Cardiac muscle cell (in vitro differentiated cells and primary cell): ENCODE measurements at places on chromosomes 4 and X. TPM values are rescaled to one million over a fixed set of nuclear protein-coding genes. Genes with fewer than 3 reads are reported as not detected.
A peak's percentile ranks its signal among the peaks of the same experiment; 100 is the strongest.

GRCh38 chr4:53005149-53005546, 143.0 kb downstream of the RASL11B start:
- peaks cover 18% of the 10 kb centered on the region for H3K4me1 ChIP-seq
- H3K27ac ChIP-seq, result no peak overlapping the region
- no peak for DNase-seq
- no peak overlapping the region for H3K4me3 ChIP-seq
- H3K36me3 ChIP-seq, result no peaks in the 10 kb centered on the region
- H3K27me3 ChIP-seq, result no peaks in the 10 kb centered on the region

- no peaks in the 10 kb centered on the region for H3K27me3 ChIP-seq
- no peaks in the 10 kb centered on the region for H3K36me3 ChIP-seq
- DNase-seq, result peak; percentile 66
Measured at GRCh38 chr4:181301735-181302710, 941.2 kb upstream of the TENM3 start.

- H3K27me3 ChIP-seq, result no peaks in the 10 kb centered on the region
- no peaks in the 10 kb centered on the region for H3K36me3 ChIP-seq
- H3K27ac ChIP-seq, result no peak overlapping the region
- no peak overlapping the region for H3K4me3 ChIP-seq
Measured at GRCh38 chr4:38311495-38312126, 351.4 kb downstream of the PTTG2 start.

- H3K4me1 ChIP-seq, result no peaks in the 10 kb centered on the region
Measured at GRCh38 chr4:74244049-74244448, 64.2 kb upstream of the EPGN start.

- no peaks in the 10 kb centered on the region for H3K4me1 ChIP-seq
- no peak for DNase-seq
- no peak overlapping the region for H3K27ac ChIP-seq
- no peaks in the 10 kb centered on the region for H3K36me3 ChIP-seq
Measured at GRCh38 chr4:96895826-96896225, 1055.9 kb downstream of the PDHA2 start.

- DNase-seq, result peak; percentile 8
- H3K4me3 ChIP-seq, result no peak overlapping the region
- peaks cover 15% of the 10 kb centered on the region for H3K4me1 ChIP-seq
- H3K27me3 ChIP-seq, result no peaks in the 10 kb centered on the region
- no peaks in the 10 kb centered on the region for H3K36me3 ChIP-seq
- no peak overlapping the region for H3K27ac ChIP-seq
Measured at GRCh38 chr4:92328095-92328494, 24.3 kb downstream of the GRID2 start.

- no peaks in the 10 kb centered on the region for H3K36me3 ChIP-seq
- H3K4me3 ChIP-seq, result no peak overlapping the region
- no peak overlapping the region for H3K27ac ChIP-seq
- H3K27me3 ChIP-seq, result no peaks in the 10 kb centered on the region
- no peak for DNase-seq
Measured at GRCh38 chr4:78940752-78941151, 1.5 kb upstream of the PAQR3 start.

GRCh38 chr4:145840162-145840768, 98.4 kb downstream of the ZNF827 start:
- no peak overlapping the region for H3K4me3 ChIP-seq
- no peak overlapping the region for H3K27ac ChIP-seq
- no peaks in the 10 kb centered on the region for H3K4me1 ChIP-seq
- H3K36me3 ChIP-seq, result peaks cover 28% of the 10 kb centered on the region
- no peaks in the 10 kb centered on the region for H3K27me3 ChIP-seq

DNA sequence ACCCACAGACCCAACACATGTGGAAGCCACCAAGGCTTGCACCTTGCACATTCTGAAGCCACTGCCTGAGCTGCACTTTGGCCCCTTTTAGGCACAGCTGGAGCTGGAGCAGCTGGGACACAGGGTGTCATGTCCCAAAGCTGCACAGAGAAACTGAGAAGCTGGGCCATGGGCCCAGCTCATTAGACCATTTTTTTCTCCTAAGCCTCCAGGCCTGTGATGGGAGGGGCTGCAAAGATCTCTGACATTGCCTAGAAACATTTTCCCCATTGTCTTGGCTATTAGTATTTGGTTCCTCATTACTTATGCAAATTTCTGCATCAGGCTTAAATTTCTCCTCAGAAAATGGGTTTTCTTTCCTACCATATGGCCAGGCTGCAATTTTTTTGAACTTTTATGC, 447.4 kb upstream of the HS3ST1 start:
- no peaks in the 10 kb centered on the region for H3K4me1 ChIP-seq
- H3K27me3 ChIP-seq, result no peaks in the 10 kb centered on the region
- no peak overlapping the region for H3K4me3 ChIP-seq
- DNase-seq, result no peak
- no peaks in the 10 kb centered on the region for H3K36me3 ChIP-seq
- no peak overlapping the region for H3K27ac ChIP-seq

DNA sequence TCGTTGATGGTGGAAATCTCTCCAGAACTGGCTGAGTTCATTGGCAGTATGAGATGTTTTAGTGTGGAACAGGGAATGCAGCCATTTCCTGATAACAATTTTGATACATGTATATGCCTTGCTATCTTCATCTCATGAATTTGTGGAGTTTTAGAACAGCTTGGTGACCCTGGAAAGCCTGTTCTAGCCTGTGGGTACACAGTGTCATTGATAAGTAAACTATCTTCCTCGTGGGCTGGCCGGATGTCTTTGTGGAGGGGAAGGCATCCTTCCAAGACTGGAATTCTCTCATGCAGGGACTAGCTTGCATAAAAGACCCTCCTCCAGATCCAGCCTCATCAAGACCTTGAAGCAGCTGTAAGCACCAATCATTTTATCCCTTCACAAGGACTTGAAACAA, 40.2 kb upstream of the NUDT10 start:
- DNase-seq, result no peak
- H3K36me3 ChIP-seq, result no peaks in the 10 kb centered on the region
- H3K27me3 ChIP-seq, result no peaks in the 10 kb centered on the region

- H3K4me3 ChIP-seq, result no peak overlapping the region
- no peak for DNase-seq
- H3K27ac ChIP-seq, result no peak overlapping the region
- no peaks in the 10 kb centered on the region for H3K27me3 ChIP-seq
- no peaks in the 10 kb centered on the region for H3K36me3 ChIP-seq
- H3K4me1 ChIP-seq, result no peaks in the 10 kb centered on the region
Measured at GRCh38 chr4:184306470-184306869, 88.8 kb upstream of the ENPP6 start.

DNA sequence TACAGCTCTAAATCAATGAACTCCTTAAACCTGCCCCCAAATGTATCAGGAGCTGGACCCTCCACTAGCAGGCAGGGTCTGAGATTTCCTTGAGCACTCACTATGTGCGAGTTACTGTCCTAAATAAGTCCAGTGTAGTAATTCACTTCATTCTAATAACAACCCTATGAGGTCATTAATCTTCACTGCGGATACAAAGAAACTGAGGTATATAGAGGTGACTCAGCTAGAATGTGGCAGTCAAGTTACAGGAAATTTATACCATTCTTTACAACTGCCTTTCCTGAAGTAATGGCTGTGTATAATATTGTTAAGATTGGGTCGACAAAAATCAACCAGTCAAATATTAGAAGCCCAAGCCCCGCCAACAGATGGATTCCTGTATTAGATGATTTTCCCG, 473.9 kb upstream of the FTHL17 start:
- no peak overlapping the region for H3K4me3 ChIP-seq
- no peaks in the 10 kb centered on the region for H3K27me3 ChIP-seq
- no peak for DNase-seq
- no peak overlapping the region for H3K27ac ChIP-seq
- no peaks in the 10 kb centered on the region for H3K36me3 ChIP-seq

DNA sequence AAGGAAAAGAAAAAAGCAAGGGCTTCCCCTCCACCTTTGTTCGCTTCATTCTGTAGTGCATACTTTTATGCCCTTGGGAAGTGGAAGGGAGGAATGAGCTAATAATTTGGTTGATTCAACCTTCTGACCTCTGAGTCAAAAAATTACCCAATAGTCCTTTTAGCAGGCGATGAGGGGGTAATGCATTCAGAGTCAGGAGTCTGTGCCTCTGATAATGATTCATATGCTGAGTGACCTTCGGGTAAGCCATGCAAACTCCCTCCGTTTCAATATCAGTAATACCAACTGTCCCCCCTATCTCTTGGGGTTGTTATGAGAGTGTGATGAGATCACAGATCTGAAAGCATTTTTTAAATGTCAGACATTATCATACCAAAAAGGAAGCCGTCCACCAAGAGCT, 41.6 kb upstream of the ACSL4 start:
- no peak for DNase-seq
- H3K27ac ChIP-seq, result no peak overlapping the region
- no peaks in the 10 kb centered on the region for H3K4me1 ChIP-seq
- no peak overlapping the region for H3K4me3 ChIP-seq

DNA sequence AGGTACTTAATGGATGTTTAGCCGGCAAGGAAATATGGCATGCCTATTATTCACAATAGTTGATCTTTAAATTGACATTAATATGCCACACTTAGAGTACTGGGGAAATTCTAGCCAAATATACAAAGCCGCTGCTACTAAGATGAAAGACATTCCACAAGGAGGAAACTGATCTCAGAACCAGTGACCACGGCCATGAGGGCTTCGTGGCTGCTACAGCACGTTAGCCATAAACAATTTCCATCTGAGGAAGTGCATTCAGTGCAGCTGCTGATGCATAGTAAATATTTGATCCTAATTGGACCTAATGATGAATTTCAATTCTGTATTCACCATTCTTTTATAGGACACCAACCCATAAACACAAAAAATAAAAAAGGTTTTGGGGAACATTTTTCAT, 59.1 kb downstream of the SORBS2 start:
- H3K27me3 ChIP-seq, result no peaks in the 10 kb centered on the region
- peaks cover 19% of the 10 kb centered on the region for H3K4me1 ChIP-seq
- no peak overlapping the region for H3K27ac ChIP-seq
- no peak overlapping the region for H3K4me3 ChIP-seq

DNA sequence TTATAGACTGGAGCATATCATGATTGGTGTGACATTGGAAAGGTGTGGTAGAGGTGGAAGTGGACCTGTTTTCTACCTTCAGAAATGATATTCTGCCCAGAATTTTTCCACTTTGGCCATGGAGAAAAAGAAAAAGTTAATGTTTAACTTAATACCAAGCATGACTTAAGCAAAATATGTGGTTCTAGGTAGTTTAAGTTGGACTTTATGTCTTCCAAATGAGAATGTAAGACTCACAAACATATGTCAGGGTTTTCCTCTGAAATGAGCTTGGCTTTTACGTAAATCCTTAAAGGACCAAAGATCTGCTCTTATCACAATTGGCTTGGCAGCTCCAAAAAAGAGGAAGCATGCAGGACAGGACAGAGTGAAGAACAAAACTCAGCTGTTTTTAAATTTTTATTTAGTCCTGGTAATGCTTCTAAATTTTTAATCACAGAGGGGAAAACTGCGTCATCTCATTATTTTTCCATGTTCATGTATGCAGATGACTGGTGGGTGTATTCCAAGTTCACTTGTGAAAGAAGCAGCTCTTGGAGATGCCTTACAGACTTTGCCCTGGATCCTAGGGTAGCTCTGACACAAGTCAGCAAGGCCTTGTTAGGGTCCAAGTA, 98.2 kb downstream of the ANK2 start:
- no peak overlapping the region for H3K27ac ChIP-seq
- no peaks in the 10 kb centered on the region for H3K27me3 ChIP-seq
- H3K4me3 ChIP-seq, result peak overlapping the region; percentile 27
- no peaks in the 10 kb centered on the region for H3K36me3 ChIP-seq

DNA sequence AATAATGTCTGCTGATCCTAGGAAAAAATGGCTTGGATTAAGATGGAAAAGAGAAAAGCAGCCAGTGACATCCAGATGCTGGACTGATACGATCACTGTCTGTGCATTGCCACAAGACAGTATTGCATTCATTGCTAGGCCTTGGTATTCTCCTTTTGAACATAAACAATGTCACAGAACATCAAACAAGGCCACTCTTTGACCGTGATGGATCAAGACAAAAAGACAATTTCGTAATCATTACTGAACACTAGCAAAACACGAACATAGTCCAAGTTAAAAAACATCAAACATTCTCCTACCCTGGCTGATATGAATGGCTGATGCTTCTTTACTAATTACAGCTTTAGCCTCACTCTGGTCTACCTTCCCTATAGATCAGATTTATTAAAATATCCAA, 374.1 kb upstream of the CXorf51B start:
- H3K4me3 ChIP-seq, result no peak overlapping the region
- H3K4me1 ChIP-seq, result no peaks in the 10 kb centered on the region
- no peaks in the 10 kb centered on the region for H3K27me3 ChIP-seq

- no peak for DNase-seq
- H3K27ac ChIP-seq, result no peak overlapping the region
- H3K36me3 ChIP-seq, result no peaks in the 10 kb centered on the region
- no peaks in the 10 kb centered on the region for H3K27me3 ChIP-seq
- no peaks in the 10 kb centered on the region for H3K4me1 ChIP-seq
Measured at GRCh38 chr4:152359208-152360044, 176.5 kb downstream of the FBXW7 start.

- H3K4me3 ChIP-seq, result no peak overlapping the region
- H3K36me3 ChIP-seq, result no peaks in the 10 kb centered on the region
- DNase-seq, result no peak
- no peaks in the 10 kb centered on the region for H3K4me1 ChIP-seq
- no peak overlapping the region for H3K27ac ChIP-seq
Measured at GRCh38 chr4:21742326-21742725, 206.2 kb downstream of the KCNIP4 start.

GRCh38 chr4:15260758-15261157, 167.1 kb upstream of the C1QTNF7 start:
- no peaks in the 10 kb centered on the region for H3K27me3 ChIP-seq
- H3K4me1 ChIP-seq, result no peaks in the 10 kb centered on the region
- H3K27ac ChIP-seq, result no peak overlapping the region
- no peak overlapping the region for H3K4me3 ChIP-seq
- DNase-seq, result no peak

DNA sequence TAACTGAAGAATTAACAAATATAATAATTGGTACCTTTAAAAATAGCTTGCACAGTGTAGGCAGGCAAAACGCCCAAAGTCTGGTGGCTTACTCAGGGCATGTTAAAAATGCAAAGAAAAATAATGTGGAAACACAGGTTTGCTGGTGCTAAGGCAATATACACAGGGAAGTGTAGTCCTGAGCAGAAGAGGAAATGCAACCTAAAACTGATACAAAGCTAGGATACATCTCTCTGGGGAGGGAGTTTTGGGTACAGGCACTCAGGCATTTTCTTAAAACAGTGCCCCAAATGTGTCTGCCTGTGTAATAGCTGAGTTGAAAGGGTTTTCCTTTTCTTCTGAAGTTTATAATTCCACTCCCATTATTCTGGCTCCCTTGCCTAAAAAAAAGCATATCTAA, 47.4 kb downstream of the TMPRSS11E start:
- H3K4me3 ChIP-seq, result no peak overlapping the region
- no peaks in the 10 kb centered on the region for H3K4me1 ChIP-seq
- no peak overlapping the region for H3K27ac ChIP-seq
- no peaks in the 10 kb centered on the region for H3K36me3 ChIP-seq

- H3K36me3 ChIP-seq, result no peaks in the 10 kb centered on the region
- no peak for DNase-seq
- H3K27me3 ChIP-seq, result no peaks in the 10 kb centered on the region
- H3K4me3 ChIP-seq, result no peak overlapping the region
- peaks cover 10% of the 10 kb centered on the region for H3K4me1 ChIP-seq
- H3K27ac ChIP-seq, result no peak overlapping the region
Measured at GRCh38 chr4:2298532-2298991, 36.7 kb upstream of the MXD4 start.

Gene AFP
- 0.67 and 0.77 TPM in 2 replicates for total RNA-seq

Gene GAGE13
- total RNA-seq, result not detected in 2 replicates

Gene PDE5A
- 1.1 and 2.3 TPM in 2 replicates for total RNA-seq

Gene FAM156B
- total RNA-seq, result 28.5 and 32.9 TPM in 2 replicates

Gene EDA2R
- total RNA-seq, result 3.0 and 4.2 TPM in 2 replicates

Gene ZIC3
- total RNA-seq, result 2.4 and 4.3 TPM in 2 replicates

Gene LAMP2
- 31.1 and 41.7 TPM in 2 replicates for total RNA-seq

Gene GAGE2A
- not detected in 2 replicates for total RNA-seq

Gene TMSB15B
- 5.0 and 10.2 TPM in 2 replicates for total RNA-seq

Gene TCEAL7
- 3.5 and 7.0 TPM in 2 replicates for total RNA-seq
